ENCODE measurements at places on chromosomes 5 and 9. TPM values are rescaled to one million over a fixed set of nuclear protein-coding genes. Genes with fewer than 3 reads are reported as not detected.
A peak's percentile ranks its signal among the peaks of the same experiment; 100 is the strongest.

Gene PTGR1
- 111 TPM for total RNA-seq

Gene PDZD2
- total RNA-seq = 7.1 TPM

DNA sequence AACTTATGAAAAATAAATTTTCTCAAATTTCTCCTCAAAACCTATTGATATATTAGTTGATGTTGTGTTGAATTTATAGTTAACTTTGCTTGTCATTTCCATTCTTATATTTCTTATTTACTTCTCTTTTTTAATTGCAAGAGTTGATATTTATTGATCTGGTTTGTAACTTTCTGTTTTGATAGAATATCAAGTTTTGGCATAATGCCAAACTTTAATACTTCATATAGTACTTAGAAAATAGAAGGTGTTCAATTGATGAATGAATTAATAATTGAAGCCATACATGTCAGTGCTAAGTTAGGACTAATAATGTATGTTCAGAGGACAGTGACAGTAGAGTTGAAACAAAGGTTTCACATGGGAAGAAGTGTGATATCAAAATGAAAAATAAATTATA lies 27.9 kb downstream of the ERCC6L2 start:
- no peak for DNase-seq

Gene SH3PXD2B
- total RNA-seq = 8.5 TPM

Gene GM2A
- total RNA-seq = 24.1 TPM

GRCh38 chr9:4059437-4059836 lies 240.4 kb downstream of the GLIS3 start:
- DNase-seq = peak; percentile 48

DNA sequence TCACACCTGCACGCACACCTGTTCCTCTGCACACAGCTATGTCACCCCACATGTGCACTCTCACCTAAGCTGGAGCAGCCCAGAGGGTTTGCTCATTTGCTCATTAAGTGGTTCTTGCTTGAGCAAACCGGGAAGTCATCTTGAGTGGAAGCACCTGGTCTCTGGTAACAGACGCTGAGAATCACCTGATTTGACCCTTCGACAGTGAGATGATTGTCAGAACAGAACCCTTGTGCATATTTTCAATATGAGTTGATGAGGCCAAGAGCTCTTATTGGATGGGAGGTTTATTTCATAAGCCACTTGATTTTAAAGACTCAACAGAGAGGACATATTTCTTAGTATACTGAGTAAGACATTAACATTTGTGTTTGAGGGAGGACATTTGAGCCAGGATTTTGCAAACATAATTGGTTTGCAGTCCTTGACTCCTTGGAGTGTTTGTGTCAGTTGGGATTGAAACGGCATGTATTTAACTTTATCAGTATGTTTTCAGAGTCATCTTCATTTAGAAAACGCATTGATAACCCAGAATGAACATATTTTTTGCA lies 22.1 kb upstream of the LPCAT1 start:
- DNase-seq = no peak

Gene CXCL14
- total RNA-seq = 0.62 TPM

Gene SPATA31A3
- total RNA-seq = not detected

Gene ORM1
- 0.57 TPM for total RNA-seq

DNA sequence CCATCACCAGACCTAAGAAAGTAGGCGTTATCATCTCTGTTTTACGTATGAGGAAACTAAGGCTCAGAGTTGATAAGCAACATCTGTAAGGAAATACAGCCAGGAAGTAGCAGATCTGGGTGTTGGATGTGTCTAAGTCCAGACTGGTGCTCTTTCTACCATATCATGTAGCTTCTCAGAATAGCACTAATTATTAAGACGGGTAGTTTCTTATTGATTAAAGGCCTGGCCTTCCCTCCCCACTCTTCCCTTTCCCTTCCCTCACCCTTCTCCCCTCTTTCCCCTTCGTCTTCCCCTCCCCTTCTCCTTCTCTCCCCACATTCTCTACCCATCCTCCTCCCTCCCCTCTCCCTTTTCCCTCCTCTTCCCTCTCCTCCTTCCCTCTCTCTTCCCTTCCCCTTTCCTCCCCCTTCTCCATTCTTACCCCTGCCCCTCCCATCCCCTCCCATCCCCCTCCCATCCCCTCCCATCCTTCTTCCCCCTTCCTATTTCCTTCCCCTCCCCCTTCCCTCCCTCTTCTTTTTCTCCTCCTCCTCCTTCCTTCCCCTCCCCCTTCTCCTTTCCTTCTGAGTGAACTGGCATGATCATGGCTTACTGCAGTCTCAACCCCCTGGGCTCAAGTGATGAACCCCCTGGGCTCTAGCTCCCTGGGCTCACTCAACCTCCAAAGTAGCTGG lies 79.4 kb downstream of the SNX24 start:
- no peak for DNase-seq

DNA sequence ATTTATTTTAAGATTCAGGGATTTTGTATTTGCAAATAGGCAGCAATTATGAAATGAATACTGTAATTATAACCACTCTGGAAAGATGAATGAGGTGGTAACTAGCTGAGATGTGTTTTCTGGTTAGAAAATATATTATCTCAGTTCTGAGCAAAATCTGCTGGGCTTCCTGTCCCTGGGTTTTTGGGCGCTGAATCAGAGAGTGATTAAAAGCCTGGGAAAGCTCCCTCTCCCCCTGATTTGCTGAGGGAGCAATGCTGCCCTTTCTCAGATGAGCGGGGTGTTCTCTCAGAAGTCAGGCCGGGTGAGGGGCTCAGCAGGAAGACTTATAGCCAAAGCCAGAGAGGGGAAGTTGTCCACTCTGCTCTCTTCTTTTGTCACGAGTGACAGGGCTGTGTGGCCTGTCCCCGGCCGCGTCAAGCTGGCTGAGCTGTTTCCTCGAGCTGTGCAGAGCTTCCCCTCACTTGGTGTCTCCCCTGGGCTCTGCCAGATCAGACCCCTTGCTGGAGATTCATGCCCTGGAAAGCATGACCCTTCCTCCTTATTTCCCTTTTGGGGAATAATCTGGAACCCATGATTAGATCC lies 39.8 kb upstream of the PITX1 start:
- DNase-seq = peak; percentile 22

- DNase-seq = no peak
These were observed 5.6 kb upstream of the OMD start for GRCh38 chr9:92429836-92430235.

GRCh38 chr5:150598821-150599273 lies 41.6 kb upstream of the SYNPO start:
- no peak for DNase-seq

Gene TAF11L5
- not detected for total RNA-seq

Gene FST
- total RNA-seq = 0.99 TPM

- DNase-seq = peak; percentile 91
These were observed 68.9 kb downstream of the WDR41 start for GRCh38 chr5:77423022-77423750.

Gene RANBP17
- total RNA-seq = not detected

Gene LIX1
- total RNA-seq = not detected

Measured in M059J (cell line).